ENCODE measurements at places on chromosomes 13 and 19.

DNA sequence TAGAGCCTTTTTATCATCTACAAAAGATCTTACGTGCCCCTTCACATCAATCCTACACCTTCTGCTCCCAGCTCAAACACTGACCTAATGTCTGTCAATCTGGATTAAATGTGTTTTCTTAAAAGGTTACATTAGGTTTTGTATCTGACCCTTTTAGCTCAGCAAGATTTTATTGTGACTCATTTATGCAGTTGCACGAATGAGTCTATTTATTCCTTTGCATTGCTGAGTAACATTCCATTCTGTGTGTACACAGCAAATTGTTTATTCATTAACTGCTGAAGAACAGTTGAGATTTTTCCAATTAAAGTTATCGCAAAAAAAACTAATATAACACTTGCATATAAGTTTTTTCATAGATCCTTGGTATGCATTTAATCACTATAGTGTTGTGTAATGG, 253.9 kb upstream of the GPC6 start:
- no peak for DNase-seq

GRCh38 chr13:35484384-35484783, 7.9 kb upstream of the MAB21L1 start:
- no peak for DNase-seq

DNA sequence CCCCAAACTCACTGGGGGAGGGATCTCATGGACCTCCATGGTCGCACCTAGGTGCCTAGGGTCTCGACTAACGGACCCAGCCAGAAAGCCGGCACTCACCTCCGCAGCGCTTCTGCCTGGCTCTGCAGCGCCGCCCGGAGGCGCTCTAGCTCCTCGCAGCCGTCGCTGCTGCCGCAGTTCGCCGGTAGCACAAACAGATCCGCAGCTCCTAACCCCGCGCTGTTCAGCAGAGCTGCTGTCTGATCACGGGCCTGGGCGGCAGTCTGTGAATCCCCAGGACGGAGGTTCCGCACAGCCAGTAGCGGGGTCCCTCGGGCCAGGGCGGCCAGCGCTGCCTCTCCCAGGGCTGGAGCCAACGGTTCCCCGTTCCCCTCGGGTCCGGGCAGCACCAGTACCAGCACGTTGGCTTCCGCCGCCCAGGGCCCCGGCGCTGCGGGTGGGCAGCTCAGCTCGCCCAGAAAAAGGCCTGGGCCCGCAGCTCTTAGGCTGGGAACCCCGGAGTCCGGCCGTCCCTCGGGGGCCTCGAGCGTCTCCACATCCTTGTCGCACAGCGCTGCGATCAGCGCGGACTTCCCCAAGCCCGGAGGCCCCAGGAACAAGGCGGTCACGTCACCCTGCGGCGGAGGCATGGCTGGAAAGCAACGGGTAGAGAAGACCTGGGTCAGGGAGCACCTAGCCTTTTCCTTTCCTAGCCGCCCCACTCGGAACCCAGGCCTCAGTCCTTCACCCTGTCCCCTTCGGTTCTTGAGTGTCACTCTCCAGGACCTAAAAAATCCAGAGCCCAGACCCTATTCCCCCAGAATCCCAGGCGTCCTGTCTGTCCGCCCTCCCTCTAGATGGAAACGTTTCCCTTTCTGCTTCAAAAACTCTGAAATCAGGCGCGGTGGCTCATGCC, 977 bp downstream of the IRGQ start:
- DNase-seq = no peak

- DNase-seq = no peak
Observed at GRCh38 chr13:101522607-101523006, 70.1 kb downstream of the ITGBL1 start.

DNA sequence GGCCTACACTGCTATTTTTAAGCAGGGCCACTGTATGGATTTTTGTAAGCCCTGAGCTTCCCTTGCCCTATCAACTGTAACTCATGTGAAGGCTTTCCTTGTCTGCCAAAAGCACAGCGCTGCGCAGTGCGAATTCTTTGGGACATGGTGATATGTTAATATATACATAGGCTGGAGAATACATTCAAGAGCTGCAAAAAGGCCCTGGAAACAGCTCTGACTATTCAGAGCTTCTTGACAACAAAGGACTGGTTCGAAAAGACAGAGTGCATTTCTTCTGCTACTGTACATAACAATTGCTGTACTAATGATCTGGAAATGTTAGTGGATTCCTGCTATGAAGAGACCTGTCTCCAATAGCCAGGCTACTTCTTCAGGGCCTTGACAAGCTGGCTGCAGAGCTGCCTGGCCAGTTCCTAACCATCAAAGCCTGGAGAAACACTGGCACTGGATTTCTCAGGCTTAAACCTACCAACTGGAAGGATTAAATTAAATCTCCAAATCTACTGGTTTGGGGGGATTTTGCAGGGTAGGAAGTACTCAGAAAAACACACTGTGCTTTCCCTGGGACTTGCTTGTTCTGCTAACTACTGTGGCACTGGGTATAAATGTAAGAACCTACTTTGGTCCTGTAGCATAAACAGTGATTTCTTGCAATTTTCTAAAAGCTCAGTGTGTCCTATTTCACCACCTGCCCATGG, 246.9 kb downstream of the DNAJC15 start:
- DNase-seq = no peak

- no peak for DNase-seq
Observed at GRCh38 chr13:81207636-81208035, 866.7 kb upstream of the SPRY2 start.

DNA sequence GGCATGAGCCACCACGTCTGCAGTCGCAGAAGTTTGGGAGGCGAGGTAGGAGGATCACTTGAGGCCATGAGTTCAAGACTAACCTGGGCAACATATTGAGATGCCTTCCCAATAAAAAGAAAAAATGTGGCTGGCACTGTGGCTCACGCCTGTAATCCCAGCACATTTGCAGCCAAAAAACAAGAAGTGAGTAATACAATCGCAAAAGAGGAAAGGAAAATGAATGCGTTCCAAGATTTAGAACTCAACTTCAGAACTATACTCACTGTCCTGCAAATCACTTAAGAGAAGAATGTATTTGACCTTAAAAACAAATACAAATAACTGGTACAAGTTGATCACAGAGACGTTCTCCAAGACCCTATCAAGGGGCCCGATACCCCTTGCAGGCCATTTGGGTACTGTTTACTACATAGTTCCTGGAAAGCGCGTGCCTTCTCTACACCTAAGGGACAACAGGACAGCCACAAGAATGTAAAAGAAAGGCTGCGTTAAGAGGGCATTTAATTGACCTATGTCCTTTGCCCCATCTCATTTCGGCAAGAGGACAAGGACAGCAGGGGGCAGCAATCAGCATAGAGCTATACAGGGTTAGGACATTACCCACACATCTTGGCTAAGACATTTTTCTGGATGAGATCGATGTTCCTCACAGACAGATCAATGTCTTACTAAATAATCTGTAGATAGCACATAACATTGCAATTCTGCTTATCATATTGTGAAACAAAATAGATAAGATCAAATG, 41.3 kb downstream of the FLT3 start:
- DNase-seq = no peak

DNA sequence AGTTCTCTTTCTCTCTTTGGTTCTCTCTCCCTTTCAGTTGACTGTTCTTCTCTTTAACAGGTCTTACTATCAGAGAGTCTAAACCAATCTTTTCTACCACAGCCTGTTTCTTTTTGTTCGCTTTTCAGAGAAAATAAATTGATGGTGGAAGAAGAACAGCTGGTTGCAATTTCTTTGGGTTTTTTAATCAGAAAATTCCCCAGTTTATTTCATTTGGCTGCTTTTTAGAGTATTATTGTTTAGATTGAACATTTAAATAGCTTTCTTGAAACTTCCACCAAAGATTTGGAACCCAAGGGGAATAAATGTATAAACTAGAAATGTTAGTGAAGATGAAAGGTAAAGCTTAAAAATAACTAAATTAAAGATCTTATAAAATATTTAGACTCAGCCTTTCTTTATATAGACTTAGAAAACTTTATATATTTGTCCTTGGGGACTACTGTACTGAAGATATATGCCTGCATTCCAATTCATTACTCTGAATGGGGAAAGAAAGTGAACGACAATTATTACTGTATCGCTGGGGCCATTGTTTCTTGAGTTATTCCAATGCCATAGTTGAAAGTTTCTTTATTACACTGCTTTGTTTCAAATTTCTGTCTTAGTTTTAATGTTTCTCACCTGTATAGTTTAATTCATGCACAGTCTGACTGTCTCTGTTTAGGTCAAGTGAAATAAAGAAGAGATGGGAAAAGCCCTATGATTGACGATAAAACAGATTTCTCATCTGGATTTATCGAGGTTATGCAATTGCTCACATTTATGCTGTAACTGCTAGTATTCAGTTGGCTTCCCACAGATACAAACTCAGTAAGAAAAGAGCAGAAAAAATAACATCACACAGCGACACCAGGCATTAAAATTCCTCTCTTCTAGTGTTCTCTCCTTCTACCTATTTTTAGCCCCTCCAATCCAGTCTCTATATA, 169.4 kb upstream of the CSNK1A1L start:
- DNase-seq = no peak

GRCh38 chr19:3211191-3211590, 13.3 kb upstream of the CELF5 start:
- DNase-seq = no peak

GRCh38 chr13:20159646-20160305, 1.1 kb downstream of the GJA3 start:
- DNase-seq = no peak

- DNase-seq = no peak
Observed at GRCh38 chr13:76038920-76039716, 403.0 kb downstream of the LMO7 start.

DNA sequence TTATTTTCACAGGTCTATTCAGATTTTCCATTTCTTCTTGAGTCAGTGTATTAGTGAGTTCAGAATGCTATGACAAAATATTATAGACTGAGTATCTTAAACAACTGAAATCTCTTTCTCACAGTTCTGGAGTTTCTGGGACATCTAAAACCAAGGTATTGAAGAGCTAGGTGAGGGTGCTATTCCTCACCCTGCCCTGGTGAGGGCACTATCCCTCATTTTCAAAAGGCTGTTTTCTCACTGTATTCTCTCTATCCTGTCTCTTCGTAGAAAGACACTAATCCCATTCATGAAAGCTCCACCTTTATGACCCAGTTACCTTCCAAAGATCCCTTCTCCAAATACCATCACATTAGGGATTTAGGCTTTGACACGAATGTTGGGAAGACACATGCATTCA, 1617.1 kb downstream of the PCDH9 start:
- DNase-seq = no peak

- DNase-seq = no peak
Observed at GRCh38 chr13:25455146-25455545, 83.4 kb downstream of the ATP8A2 start.

GRCh38 chr19:3006075-3006767, 22.9 kb downstream of the TLE2 start:
- no peak for DNase-seq

DNA sequence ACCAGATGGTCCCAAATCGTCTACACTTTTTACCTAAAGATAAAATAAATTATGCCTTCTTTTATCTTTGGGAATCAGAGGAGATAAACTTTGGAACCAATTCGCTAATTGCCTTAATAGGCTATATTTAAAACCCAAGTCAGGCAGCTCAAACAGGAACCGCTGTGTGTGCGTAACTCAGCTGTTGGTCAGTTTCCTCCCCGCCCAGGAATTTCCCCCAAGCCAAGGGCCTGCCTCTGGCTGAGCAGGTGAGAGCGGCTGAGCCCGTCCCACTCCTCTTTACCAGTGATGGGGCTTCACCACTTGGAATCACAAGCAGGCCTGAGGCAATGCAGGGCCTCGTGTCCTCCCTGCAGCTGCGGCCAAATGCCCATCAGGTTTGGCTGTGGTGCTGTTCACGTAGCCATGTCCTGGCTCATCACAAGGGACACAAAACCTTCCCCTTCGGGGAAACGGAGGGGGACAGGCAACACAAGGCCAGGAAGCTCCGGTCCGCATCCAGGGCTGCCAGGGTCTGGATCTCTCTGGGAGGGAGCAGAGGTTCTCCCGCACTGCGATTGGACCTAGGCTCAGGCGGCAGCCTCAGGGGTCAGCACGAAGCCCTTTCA, 503 bp upstream of the SLC7A9 start:
- no peak for DNase-seq

- no peak for DNase-seq
Observed at GRCh38 chr13:79289571-79289970, 116.5 kb downstream of the RBM26 start.

DNA sequence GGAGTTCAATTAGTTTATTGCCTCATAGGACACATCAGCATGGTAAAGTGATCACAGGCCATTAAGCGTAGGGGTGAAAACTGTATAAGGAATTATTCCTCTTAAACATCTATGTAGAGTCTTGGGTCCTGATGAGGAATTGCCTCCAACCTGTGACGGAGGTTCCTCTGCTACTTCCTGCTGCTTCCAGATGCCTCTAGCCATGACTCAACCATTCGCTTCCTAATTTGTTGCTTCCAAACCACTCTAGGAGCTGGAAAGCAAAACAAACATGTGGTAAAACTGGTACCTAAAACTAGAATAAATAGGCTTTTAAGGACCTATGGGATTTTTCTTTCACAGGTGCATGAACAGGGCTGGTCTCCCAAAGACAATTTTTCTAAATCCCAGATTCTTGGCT, 253.8 kb downstream of the KLF12 start:
- DNase-seq = no peak

DNA sequence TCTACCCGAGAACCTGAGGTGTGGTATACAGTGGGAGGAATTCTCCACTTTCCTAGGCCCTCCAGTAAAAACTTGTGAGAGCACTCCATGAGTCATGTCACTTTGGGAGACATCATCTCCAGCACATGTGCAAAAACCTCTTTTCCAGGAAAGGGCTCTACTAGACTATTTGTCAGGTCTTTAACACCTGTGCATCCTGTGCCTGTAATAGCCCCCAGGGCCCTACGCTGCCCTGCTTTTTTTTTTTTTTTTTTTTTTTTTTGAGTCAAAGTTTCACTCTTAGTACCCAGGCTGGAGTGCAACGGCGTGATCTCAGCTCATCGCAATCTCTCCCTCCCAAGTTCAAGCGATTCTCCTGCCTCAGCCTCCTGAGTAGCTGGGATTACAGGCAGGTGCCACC, 1.7 kb upstream of the ERVV-1 start:
- no peak for DNase-seq

- DNase-seq = no peak
Observed at GRCh38 chr19:46347985-46348384, 1.1 kb downstream of the PPP5C start.

DNA sequence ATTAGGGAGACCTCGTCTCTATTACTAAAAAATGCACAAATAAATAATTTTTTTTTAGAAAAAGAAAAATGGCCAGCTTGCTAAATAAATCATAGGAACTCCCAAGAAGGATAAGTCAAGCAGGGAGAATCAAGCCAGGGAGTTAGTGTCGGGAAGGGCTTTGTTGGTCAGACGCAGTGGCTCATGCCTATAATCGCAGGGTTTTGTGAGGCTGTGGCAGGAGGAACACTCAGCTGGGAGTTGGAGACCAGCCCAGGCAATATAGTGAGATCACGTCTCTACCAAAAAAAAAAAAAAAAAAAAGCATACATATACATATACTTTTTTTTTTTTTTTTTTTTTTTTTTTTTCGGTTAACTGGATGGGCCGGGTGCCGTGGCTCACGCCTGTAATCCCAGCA, 9.0 kb downstream of the NACC1 start:
- DNase-seq = no peak
